Neural progenitor cell (in vitro differentiated cells): ENCODE measurements at places on chromosomes 7 and 10. TPM values are rescaled to one million over a fixed set of nuclear protein-coding genes. Genes with fewer than 3 reads are reported as not detected.
A peak's percentile ranks its signal among the peaks of the same experiment; 100 is the strongest.

GRCh38 chr7:123738356-123738755 lies 10.4 kb downstream of the WASL start:
- no peak overlapping the region for H3K4me3 ChIP-seq
- no peaks in the 10 kb centered on the region for H3K4me1 ChIP-seq
- no peaks in the 10 kb centered on the region for H3K27me3 ChIP-seq
- no peaks in the 10 kb centered on the region for H3K36me3 ChIP-seq

DNA sequence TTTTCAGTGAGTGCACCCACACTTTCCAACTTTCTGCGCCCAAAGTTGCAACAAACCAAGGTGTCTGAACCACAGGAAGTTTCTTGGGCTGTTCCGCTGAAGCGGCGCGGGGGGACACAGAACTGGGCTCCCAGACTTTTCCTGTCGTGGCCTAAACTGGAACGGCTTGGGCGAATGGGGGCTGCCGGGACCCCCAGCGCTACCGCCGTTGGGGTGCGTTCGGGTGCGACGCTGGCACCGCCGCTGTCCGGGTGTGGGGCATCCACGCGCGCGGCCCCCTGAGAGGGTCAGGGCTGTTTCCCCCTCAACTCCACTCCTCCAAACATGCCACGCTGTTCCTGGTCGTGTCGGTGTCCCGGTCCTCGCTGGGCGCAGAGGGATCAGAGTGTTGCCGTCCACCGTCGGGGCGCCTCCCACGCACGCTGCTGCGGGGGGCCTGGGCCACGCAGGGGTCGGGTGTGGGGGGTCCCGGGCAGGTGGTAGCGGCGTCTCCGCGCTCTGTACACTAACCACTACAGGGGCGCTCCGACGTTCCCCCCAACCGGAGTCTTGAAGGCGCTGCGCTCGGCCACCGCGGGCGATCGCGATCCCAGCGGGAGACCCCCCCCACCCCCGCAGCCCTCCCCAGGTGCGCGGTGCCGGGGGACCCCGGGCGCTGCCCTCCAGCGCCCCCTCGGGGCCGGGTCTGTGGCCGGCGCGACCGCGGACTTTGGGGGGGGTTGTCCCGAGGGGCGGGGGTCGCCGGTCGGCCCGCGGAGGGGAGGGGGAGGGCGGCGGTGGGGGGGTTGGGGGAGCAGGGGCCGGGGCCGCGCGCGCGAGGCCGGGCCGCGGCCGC lies 2.2 kb upstream of the CUX1 start:
- peak; percentile 56 for DNase-seq
- no peaks in the 10 kb centered on the region for H3K36me3 ChIP-seq
- peak overlapping the region; percentile 62 for H3K4me3 ChIP-seq
- H3K4me1 ChIP-seq, result peaks cover 35% of the 10 kb centered on the region
- no peak overlapping the region for H3K27ac ChIP-seq
- H3K27me3 ChIP-seq, result peaks cover 38% of the 10 kb centered on the region

DNA sequence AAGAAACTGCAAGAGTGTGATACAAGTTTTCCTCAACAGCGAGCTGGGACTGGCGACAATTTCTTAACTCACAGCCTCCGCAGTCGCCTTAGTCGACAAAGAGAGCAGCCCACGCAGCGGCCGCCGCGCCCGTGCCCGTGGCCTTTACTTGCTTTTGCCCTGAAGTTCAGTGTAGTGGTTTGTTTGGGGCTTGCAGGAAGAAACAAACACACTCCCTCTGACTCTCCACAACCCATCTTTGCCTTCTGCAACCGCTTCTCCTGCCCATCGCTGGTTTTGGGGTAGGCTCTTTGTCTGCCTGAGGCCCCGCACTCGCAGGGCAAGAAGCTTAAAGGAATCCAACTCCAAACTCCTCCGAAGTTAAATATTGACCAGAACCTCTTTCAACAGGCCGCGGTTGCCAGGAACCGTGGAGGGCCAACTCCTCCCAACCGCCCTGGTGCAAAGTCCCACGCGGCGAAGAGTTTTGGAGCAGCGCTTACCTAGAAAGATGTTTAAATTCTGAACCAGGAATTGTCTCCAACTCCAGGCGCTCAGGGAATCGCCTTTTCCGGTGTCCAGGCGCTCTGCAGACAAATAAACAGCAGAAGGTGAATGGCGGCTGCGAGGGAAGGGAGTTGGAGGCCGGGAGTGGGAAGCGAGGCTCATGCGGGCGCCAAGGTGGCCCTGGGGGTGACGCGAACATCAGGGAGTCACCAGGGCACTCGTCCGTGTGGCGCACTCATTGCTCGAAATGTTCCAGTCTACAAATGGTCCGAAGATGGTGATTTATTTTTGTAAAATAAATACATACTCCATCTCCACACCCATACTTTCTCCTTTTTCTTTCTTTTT lies 8.3 kb downstream of the HOXA4 start:
- H3K4me1 ChIP-seq, result no peaks in the 10 kb centered on the region
- H3K36me3 ChIP-seq, result no peaks in the 10 kb centered on the region
- DNase-seq, result no peak
- no peak overlapping the region for H3K27ac ChIP-seq
- H3K27me3 ChIP-seq, result peaks cover 100% of the 10 kb centered on the region
- H3K4me3 ChIP-seq, result no peak overlapping the region

DNA sequence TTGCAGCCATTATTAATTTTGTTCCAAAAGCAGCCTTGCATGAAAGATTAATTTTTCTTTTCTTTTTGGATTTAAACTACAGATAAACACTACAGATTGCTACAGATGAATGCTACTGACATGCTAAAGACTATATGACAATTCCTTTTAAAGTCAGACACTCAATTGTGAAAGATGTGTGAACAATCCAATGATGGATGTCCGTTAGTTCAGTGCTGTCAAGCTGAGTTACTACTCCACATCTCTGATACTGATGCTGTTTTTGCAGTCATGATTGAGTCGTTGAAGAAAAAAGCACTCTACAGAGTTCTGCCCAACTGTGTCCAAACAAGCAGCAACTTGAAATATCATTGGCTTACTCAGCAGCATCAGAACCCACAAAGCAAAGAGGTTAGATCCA lies 146.8 kb downstream of the OTUD1 start:
- H3K27ac ChIP-seq, result no peak overlapping the region
- H3K4me1 ChIP-seq, result no peaks in the 10 kb centered on the region
- no peak for DNase-seq
- no peaks in the 10 kb centered on the region for H3K27me3 ChIP-seq
- no peaks in the 10 kb centered on the region for H3K36me3 ChIP-seq
- H3K4me3 ChIP-seq, result no peak overlapping the region

- H3K4me3 ChIP-seq, result no peak overlapping the region
- peaks cover 12% of the 10 kb centered on the region for H3K4me1 ChIP-seq
- H3K27me3 ChIP-seq, result no peaks in the 10 kb centered on the region
- no peak for DNase-seq
- H3K36me3 ChIP-seq, result no peaks in the 10 kb centered on the region
Observed at GRCh38 chr10:59677253-59677831, 32.3 kb downstream of the SLC16A9 start.

DNA sequence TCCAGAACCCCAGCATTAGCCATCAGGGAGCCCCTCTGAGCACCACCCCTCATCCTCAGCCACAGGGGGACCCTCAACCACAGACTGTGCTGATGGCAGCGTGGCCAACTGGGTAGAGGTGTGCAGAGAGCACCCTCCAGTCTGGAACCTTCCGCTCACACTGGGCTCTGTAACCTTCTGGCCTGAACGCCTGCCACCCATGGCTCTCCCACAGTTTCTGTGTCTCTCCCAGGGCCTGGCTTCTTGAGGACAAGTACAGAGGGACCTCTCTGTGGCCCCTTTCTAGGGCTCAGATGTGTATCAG lies 503.0 kb upstream of the MGMT start:
- no peaks in the 10 kb centered on the region for H3K4me1 ChIP-seq
- H3K4me3 ChIP-seq, result no peak overlapping the region
- no peaks in the 10 kb centered on the region for H3K36me3 ChIP-seq
- H3K27ac ChIP-seq, result no peak overlapping the region

- no peak overlapping the region for H3K27ac ChIP-seq
- peaks cover 30% of the 10 kb centered on the region for H3K4me1 ChIP-seq
- no peak for DNase-seq
- no peak overlapping the region for H3K4me3 ChIP-seq
Observed at GRCh38 chr7:6227294-6227846, 45.1 kb downstream of the CYTH3 start.

GRCh38 chr10:11080564-11080984 lies 62.9 kb downstream of the CELF2 start:
- no peak overlapping the region for H3K27ac ChIP-seq
- H3K36me3 ChIP-seq, result no peaks in the 10 kb centered on the region
- H3K4me1 ChIP-seq, result peaks cover 7% of the 10 kb centered on the region
- no peak overlapping the region for H3K4me3 ChIP-seq

GRCh38 chr10:26755443-26755903 lies 58.0 kb downstream of the PDSS1 start:
- no peaks in the 10 kb centered on the region for H3K27me3 ChIP-seq
- H3K36me3 ChIP-seq, result peaks cover 10% of the 10 kb centered on the region
- DNase-seq, result peak; percentile 7

DNA sequence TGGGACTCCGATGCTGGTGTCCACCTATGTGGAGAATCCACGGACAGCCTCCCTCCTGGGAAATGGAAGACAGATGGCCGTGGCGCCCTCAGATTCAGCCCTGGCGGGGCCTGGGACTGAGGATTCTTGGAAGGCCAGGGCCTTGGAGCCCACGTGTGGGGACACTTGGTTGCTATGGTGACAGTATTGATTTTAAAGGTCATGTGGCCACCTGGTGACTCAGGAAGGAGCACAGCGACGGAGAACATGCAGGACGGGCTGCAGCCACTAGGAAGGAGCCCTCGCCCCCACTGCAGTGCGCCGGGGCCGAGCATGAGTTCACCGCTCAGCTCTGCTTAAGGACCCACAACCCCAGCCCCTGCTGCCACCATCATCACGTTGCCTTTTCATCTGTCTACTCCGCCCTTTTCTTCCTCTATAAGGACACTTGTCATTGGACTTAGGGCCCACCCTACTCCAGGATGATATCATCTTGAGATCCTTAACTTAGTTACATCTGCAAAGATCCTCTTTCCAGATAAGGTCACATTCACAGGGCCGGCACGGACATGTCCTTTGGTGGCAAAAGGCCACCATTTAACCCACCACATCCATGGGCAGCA lies 3.7 kb upstream of the STK32C start:
- H3K27ac ChIP-seq, result no peak overlapping the region
- peak; percentile 38 for DNase-seq
- H3K4me1 ChIP-seq, result peaks cover 13% of the 10 kb centered on the region
- H3K4me3 ChIP-seq, result no peak overlapping the region

The FAM180A gene
- total RNA-seq, result not detected in 2 replicates

- H3K4me3 ChIP-seq, result no peak overlapping the region
- peak; percentile 67 for DNase-seq
- H3K4me1 ChIP-seq, result peaks cover 44% of the 10 kb centered on the region
- no peaks in the 10 kb centered on the region for H3K27me3 ChIP-seq
Observed at GRCh38 chr7:30164567-30164966, 29.8 kb downstream of the MTURN start.

- H3K36me3 ChIP-seq, result no peaks in the 10 kb centered on the region
- no peaks in the 10 kb centered on the region for H3K27me3 ChIP-seq
- no peak overlapping the region for H3K4me3 ChIP-seq
- DNase-seq, result no peak
- H3K4me1 ChIP-seq, result peaks cover 19% of the 10 kb centered on the region
Observed at GRCh38 chr10:34699904-34700517, 115.1 kb downstream of the PARD3 start.

GRCh38 chr10:71264345-71265200 lies 52.2 kb downstream of the UNC5B start:
- no peak overlapping the region for H3K27ac ChIP-seq
- DNase-seq, result no peak
- no peak overlapping the region for H3K4me3 ChIP-seq

DNA sequence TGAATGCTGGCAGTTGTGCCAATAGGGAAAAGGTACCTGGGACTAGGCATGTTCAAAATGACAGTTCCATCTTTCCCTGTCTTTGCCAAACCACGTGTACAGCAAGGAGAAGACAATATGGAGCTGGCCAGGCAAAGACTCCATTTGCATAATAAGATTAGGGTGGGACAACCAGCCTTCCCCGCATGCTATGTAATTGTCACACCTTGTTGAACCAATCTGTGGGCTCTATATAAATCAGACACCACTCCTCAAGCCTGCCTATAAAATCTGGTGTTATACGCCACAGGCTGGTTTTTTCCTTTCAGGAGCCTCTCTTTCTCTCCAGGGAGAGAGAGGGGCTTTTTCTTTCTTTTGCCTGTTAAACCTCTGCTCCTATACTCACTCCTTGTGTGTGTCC lies 11.0 kb upstream of the NUB1 start:
- H3K4me1 ChIP-seq, result peaks cover 3% of the 10 kb centered on the region
- H3K27ac ChIP-seq, result no peak overlapping the region
- H3K4me3 ChIP-seq, result no peak overlapping the region
- H3K36me3 ChIP-seq, result no peaks in the 10 kb centered on the region
- peak; percentile 36 for DNase-seq

DNA sequence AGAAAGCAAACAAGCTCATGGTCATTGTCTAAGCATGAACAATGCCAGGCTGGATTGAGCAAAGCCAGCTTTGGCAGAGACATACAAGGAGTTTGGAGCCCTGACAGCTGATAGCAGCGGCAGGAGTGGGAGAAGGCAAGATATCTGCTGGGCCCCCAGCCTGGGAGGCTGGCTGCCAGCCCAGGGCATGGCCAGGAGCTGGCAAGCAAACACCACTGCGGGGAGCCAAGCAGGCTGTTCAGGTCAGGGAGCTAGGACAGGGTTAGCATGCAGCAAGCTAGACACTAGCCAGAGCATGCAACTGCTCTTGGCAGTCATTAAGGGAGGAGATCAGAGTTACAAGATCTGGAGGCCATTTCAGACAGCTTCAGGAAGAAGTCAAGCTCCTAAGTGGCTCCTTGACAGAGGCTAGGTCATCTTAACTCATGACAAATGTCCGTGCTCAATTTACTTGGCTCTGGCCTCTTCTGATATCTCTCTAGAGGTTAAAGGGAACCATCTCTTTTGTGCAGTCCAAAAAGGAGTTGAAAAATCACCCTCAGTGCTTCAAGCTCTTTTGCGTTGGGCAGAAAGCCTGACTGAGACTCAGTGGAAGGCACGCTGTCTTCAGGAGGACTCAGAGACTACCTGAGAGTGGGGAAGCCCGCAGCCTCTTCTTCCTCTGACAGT lies 436.8 kb upstream of the C7orf33 start:
- H3K4me3 ChIP-seq, result no peak overlapping the region
- H3K36me3 ChIP-seq, result no peaks in the 10 kb centered on the region
- no peaks in the 10 kb centered on the region for H3K27me3 ChIP-seq

GRCh38 chr10:929960-930624 lies 1.4 kb downstream of the LARP4B start:
- peak overlapping the region; percentile 96 for H3K27ac ChIP-seq
- H3K27me3 ChIP-seq, result no peaks in the 10 kb centered on the region
- peak overlapping the region; percentile 99 for H3K4me3 ChIP-seq
- peaks cover 11% of the 10 kb centered on the region for H3K4me1 ChIP-seq
- H3K36me3 ChIP-seq, result no peaks in the 10 kb centered on the region

The UROS gene
- 76.3 and 82.2 TPM in 2 replicates for total RNA-seq

- no peak overlapping the region for H3K27ac ChIP-seq
- H3K27me3 ChIP-seq, result no peaks in the 10 kb centered on the region
- H3K4me1 ChIP-seq, result peaks cover 14% of the 10 kb centered on the region
- H3K36me3 ChIP-seq, result no peaks in the 10 kb centered on the region
- no peak for DNase-seq
Observed at GRCh38 chr7:15334536-15335263, 227.1 kb downstream of the AGMO start.

GRCh38 chr7:132464740-132465139 lies 111.5 kb downstream of the PLXNA4 start:
- no peak for DNase-seq
- H3K4me3 ChIP-seq, result no peak overlapping the region
- H3K27ac ChIP-seq, result no peak overlapping the region
- peaks cover 15% of the 10 kb centered on the region for H3K4me1 ChIP-seq

GRCh38 chr10:99431190-99431760 lies 851 bp upstream of the GOT1 start:
- peak; percentile 54 for DNase-seq
- H3K36me3 ChIP-seq, result no peaks in the 10 kb centered on the region
- peaks cover 4% of the 10 kb centered on the region for H3K4me1 ChIP-seq
